ENCODE measurements at places on chromosomes 13 and 19.

DNA sequence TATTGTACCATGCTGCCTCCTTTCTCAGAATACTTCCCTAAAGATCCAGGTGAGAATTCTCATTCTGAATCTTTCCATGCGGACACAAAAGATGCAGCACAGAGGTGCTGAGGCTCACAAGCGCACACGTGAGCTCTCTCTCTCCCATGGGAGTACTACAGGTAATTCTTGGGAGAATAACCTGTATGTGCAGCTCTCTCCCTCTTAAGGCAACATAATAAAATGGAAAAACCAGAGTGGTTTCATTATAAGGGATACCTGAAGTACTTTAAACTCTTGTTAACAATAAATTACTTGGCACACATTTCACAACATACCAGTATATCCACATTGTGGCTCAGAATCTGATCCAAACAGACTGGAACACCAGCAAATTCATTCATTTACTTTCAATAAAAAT lies 40.4 kb downstream of the INTS6 start:
- DNase-seq: no peak

DNA sequence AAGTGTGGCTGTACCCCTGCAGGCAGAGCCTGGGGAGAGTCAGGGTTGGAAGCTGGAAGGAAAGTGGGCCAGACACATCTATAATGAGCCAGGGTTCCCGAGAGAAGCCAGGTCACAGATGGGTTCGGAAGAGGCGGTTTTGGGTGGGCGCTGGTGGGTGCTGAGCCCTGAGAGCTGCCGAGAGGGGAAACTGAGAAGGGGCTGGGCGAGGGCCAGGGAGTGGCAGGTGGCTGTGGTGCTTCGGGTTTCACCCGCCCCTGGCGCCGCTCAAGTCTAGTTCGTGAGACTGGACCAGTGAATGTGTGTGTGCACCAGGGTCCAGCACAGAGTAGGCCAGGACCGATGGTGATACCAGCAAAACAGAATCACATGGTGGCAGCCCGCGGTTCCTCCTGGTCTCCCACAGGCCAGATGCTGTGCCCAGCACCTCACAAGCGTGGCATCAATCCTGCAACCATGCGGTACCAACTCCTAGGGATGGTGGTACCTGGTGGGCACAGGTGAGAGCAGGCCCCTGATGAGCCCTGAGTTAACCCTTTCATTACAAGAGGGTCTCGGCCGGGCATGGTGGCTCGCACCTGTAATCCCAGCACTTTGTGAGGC lies 1.8 kb upstream of the LRRC4B start:
- no peak for DNase-seq

DNA sequence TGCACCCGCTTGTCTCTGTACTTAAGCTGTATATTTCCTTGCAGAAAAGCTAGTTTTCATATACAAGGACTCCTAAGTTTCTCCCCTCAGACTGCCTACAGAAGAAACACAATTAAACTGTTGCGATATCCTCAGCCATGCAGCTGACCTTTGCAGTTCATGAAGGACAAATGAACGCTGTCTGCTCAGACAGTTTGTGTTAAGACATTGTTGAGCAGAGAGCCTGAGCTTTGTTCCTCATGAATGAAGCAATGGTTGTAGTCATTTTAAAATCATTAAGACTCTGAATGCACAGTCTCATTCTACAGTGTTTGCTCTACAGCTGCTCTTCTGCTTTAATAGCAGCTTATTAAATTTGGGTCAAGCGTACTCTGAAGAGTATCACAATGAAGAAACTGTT lies 23.2 kb upstream of the MAB21L1 start:
- no peak for DNase-seq

DNA sequence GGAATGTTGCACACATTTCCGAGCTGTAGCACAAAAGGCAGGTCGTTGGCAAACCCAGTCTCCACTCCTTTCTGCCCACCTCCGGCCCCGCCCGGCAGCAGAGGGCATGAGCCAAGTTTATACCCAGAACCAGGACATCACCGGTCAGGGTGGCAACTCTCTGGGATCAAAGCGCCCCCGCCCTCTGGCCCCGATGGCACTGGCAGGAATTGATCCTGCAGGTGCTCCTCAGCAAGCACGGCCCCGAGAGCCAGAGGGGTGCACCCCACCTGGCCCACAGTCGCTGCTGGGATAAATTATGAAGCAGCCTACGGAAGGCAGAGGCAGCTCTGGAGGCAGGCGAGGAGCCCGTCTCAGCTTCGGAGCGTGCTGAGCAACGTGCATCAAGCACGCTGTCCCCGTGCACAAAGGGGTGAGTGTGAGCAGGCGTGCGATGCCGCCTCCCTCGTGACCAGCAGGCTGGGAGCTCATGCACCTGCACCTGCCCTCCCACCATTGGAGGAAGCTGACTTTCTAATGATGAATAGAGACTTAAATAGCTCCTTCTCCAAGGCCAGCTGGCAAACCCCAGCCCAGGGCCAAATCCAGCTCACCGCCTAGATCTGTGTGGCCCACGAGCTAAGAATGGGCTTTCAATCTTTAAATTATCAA lies 25.7 kb downstream of the SHC2 start:
- DNase-seq: no peak

DNA sequence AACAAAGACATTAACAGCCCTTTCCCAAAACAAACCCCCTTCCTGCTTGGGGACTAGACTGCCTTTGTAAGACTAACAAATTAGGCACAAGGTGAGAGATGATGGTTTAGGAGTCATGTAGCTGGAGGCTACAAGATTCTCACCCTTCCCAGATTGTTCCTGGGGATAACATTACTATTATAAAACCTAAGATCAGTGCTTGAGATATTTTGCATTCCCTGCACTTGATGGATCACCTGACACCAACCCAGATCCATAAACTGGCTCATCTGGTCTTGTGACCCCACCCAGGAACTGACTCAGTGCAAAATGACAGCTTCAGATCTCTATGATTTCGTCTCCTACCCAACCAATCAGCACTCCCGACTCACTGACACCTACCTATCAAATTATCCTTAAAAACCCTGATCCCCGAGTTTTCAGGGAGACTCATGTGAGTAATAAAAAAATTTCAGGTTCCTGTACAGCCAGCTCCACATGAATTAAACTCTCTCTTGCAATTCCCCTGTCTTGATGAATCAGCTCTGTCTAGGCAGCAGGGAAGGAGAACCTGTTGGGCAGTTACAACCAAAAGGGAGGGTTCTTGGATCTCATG lies 2.4 kb upstream of the ZNF616 start:
- no peak for DNase-seq

GRCh38 chr13:43512221-43512620 lies 274.6 kb downstream of the ENOX1 start:
- no peak for DNase-seq
